ENCODE measurements at places on chromosomes 16 and 17.

DNA sequence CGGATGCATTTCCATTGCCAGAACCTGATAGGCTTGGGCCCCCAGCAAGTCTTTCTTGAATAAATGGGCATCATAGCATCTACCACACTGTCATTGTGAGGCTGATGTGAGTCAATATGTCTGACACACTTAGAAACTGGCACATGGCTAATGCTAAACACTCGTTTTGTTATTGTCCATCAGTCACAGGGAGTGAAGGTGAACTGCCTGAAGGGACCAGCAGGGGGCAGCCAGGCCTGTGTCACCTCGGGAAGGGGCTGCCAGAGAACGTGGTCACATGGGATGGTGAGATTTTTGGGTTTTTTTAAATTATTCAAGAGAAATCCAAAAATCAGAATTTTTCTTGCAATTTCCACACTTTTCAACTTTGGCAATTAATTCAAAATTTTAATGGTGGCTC, 831 bp upstream of the RCVRN start:
- DNase-seq: no peak

- no peak for DNase-seq
Measured at GRCh38 chr16:78655331-78656113, 556.1 kb downstream of the WWOX start.

- DNase-seq: no peak
Measured at GRCh38 chr17:18921912-18922451, 30.0 kb upstream of the SLC5A10 start.

GRCh38 chr17:67666028-67666427, 51.7 kb upstream of the NOL11 start:
- DNase-seq: no peak

DNA sequence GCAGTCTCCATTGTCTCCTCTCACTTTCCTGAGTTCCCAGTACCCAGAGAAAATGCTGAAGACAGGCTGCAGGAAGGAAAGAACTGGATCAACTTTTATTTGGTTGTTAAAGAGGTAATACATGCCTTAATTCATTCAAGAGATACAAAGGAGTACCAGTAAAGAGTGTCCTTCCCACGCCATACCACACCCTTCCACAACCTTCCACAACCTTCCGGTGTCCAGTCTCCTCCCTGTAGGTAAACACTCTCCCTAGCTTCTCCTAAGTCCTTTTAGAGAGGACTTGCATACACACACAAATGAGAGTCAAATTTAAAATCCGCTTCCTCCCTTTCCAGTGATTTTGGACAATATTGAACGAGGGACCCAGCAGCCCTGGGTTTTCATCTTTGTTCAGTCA, 2.8 kb upstream of the CA7 start:
- DNase-seq: no peak

- no peak for DNase-seq
Measured at GRCh38 chr16:2498531-2499253, 15.1 kb upstream of the ATP6V0C start.

DNA sequence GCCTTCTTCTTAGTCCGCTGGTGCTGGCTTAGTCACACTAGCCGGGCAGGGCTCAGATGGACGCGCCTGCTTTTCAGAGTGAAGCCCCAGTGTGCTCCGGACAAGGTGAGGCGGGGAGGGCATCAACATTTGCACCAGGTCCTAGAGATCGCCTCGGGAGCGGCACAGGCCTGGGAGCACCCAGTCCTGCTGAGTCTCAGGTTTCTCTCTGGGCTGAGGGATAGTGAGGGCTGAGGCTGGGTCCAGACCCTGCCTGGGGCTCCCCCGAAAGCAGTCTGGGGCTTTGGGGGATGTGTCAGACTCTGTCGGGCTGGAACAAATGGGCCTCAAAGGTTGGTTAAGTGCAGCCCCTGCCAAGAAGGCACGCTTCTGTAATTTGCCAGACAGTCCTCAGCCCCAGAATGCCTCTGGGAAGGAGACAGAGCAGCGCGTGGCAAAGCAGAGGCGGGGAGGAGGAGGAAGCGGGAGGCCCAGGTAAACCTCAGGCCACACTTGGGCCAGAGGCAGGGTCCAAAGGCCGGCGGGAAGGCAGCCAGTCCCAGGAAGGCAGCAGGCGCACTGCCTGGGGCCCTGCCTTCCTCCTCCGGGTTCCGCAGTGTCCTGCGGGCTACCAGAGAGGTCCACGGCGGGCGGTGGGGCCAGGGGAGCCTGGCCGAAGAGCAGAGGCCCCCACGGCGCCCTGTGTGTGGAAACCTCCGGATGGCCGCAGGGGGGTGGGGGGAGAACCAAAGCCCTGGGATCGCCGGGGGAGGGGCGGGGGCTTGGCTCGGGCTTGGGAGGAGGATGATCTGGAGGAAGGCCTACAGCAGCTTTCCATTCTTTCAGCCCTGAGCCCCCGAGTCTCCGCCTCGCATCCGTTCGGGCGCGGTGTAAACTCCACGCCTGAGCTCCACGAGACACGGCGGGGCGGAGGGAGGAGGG, 39.5 kb upstream of the ATP2A3 start:
- no peak for DNase-seq

DNA sequence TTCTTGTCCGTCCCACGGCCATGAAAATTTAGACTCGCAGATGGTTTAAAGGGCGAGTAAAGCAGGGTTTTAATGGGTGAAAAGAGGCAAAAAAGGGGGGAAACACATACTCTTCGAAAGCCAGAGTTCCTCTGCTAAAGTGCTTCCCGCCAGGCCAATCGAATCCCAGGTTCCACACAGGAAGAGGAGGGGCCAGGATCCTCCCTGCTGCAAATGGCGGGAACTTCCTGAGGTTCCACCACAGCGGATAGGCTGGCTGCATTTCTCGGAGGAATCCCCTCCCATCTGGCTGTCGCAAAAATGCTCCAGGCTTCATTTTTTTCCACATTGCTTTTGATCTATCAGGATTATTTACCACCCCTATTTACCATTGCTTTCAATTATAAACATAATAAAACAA, 670.1 kb upstream of the CA10 start:
- no peak for DNase-seq

- no peak for DNase-seq
Measured at GRCh38 chr17:34378664-34379101, 15.7 kb upstream of the CCL1 start.

DNA sequence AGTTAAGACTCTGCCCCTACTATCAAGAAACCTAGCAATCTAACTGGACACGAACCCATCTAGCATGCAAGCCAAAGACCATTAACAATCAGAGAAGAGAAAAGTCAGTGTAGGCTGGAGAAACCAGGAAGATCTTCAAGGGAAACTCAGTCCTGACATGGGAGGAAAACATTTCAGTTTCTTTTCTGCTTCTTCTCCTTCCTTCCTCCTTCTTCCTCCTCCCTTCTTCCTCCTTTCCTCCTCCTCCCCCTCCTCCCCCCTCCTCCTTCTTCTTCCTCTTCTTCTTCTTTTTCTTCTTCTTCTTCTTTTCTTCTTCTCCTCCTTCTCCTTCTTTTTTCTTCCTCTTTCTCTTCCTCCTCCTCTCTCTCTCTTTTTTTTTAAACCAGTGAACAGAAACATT, 29.6 kb upstream of the SHISA9 start:
- no peak for DNase-seq

DNA sequence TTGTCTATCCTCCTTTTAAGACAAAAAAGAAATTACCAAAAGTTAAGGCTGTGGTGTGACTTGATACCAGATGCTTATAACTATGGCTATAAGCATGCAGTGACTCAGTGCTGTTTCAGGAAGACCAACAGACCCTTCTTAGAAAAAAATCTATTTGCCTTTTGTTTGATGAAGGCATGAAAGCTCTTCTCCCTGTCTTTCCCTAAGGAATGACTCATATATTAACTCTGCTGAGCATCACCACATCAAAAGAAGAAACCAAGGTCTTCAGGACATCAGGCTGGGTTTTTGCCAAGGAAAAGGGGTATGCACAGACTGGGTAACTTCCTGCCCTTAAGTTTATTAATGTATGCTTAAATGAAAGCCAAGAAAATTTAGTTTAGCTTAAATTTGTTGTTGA, 47.1 kb downstream of the VMP1 start:
- no peak for DNase-seq

- DNase-seq: no peak
Measured at GRCh38 chr16:71555230-71555891, 21.5 kb downstream of the TAT start.

DNA sequence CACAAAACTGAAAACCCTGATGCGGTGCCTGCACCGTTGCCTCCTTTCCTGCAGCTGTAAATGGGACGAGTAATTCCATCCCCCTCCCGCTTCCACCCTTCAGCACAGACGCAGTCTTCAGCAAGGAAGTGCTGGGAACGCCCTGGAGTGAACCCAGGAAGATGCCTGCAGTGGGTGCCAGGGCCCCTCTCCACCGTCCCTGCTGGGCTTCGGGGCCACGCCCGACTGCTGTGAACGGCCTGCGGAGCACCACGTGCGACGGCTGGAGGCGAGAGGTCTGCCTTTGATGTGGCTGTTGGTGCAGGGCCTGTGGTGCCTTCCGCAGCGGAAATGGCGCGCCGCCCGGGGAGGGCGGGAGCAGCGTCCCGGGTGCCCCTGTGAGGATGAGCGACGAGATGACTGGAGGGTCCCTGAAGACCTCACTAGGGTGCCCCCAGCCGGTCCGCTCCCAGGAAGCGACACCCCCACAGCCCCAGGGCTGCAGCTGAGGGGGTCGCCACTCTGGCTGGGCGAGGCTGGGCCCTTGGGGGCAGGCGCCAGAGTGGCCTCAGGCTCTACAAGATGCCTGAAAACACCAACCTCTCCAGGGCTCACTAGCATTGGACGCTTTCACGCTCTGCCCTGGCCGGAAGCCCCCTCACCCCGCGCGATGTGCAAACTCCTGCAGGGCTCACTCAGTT, 749 bp upstream of the MC1R start:
- DNase-seq: peak; percentile 59

GRCh38 chr17:41178341-41178740, 320 bp upstream of the KRTAP4-2 start:
- DNase-seq: no peak

DNA sequence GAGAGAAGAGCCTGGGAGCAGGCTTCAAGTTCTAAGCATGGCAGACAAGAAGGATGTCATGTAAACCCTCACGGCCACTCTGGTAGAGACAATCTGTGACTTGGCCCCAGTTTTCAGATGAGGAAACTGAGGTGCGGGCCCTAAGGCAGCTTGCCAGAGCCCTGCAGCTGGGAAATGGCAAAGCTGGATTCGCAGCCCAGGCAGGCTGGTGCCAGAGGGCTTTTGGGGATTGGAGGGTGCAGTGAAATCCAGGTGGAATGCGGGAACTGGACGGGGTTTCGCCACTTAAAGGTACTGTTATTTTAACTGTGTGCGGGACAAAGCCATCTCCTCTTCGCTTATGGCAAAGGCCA, 477 bp upstream of the OSGIN1 start:
- DNase-seq: no peak

GRCh38 chr17:8964801-8965393, 610 bp downstream of the PIK3R5 start:
- DNase-seq: no peak

Data from NCI-H187 (cell line).